KG1 (cell line): ENCODE measurements at places on chromosomes 4 and X.

- no peak for DNase-seq
Measured at GRCh38 chr4:162727766-162728165, 438.9 kb downstream of the NAF1 start.

- DNase-seq = no peak
Measured at GRCh38 chr4:137800861-137801260, 268.6 kb upstream of the PCDH18 start.

- no peak for DNase-seq
Measured at GRCh38 chr4:48195853-48196252, 61.8 kb upstream of the TXK start.

GRCh38 chr4:4392501-4393183 is 5.7 kb downstream of the NSG1 start:
- DNase-seq = no peak

DNA sequence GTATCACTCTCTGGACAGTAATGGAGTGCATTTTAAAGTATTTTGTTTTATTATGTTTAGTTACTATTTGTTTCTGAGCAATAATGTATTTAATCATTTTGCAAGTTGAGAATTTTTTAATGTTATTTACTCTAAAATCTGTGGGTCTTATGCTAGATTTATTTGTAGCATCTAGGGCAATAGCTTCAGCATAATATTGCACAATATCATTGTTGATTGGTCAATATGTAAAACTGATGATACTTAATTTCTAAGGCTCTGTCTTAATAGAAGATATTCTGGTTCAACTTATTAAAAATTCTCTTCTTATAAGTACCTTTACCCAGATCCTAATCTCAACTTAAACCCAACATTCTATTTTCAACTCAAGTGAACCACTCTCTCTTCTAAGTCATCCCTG is 11.5 kb downstream of the SFRP2 start:
- DNase-seq = no peak
